ENCODE measurements at places on chromosomes 13 and 19.

DNA sequence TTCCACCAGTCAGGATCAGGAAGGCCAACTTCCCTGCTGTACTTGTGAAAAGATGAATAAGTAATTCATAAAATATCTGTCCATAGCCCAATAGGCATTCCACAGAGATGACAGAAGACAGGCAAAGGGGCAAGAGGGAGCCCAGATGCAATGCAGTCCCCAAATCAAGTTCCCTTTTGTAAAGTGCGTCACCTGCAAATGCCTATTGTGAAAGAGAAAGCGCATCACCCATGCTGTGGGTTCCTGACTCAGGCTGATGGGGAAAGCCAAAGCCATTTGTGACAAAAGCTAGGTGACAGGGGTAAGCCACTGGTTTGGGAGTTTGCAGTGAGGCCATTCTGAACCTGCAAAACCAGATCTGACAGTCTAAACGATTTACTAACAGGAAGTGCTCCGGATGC is 157.5 kb upstream of the ZNF536 start:
- DNase-seq, result no peak

DNA sequence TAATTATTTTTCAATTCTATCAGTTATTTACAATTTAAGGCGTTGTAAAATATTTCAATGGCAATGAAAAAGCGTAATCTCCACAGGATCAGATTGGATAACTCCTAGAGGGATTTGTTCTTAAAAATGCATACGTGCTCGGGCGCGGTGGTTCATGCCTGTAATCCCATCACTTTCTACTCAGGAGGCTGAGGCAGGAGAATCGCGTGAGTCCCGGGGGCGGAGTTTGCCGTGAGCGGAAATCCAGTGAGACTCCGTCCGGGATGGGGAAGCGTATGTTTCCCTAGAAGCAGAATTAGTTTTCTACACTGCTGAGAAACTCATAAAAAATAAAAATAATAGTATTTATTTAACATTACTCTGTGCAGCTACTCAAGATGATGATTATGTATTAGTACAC is 917.8 kb upstream of the PCDH20 start:
- DNase-seq, result no peak

- DNase-seq, result peak; percentile 58
These were observed 3.4 kb downstream of the DMKN start for GRCh38 chr19:35509861-35510625.

- DNase-seq, result no peak
These were observed 7.7 kb downstream of the HOMER3 start for GRCh38 chr19:18933297-18933696.

- no peak for DNase-seq
These were observed 11.3 kb upstream of the RFC3 start for GRCh38 chr13:33806470-33807248.

- DNase-seq, result peak; percentile 25
These were observed 122.6 kb upstream of the SLC10A2 start for GRCh38 chr13:103188713-103189326.

DNA sequence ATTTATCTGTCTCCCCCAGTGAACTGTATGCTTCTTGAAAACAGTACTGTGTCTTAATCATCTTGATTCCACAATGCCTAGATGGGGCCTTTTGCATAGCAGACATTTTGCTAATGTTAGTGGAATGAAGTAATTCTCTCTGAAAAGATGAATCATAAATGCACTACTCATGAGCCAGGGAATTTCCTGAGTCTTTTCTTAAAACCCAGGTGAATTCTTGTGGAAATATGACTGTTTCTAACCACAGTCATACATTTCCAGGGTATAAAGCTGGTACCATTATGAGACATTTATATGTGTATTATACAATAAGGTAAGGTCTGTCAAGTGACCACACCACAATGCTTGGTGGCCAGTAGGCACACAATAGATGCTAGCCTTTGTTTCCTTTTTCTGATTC is 5.5 kb upstream of the KCTD4 start:
- DNase-seq, result no peak

GRCh38 chr19:8069096-8069973 is 16.8 kb downstream of the CCL25 start:
- DNase-seq, result no peak

GRCh38 chr19:49692147-49692506 is 1.2 kb downstream of the CPT1C start:
- DNase-seq, result no peak

Data from NCI-H1417 (cell line).